ENCODE measurements at places on chromosomes 7 and 10.

GRCh38 chr7:69622960-69623359 lies 24.7 kb downstream of the AUTS2 start:
- no peak for DNase-seq

GRCh38 chr10:43354330-43354635 lies 17.2 kb upstream of the FXYD4 start:
- DNase-seq: no peak

DNA sequence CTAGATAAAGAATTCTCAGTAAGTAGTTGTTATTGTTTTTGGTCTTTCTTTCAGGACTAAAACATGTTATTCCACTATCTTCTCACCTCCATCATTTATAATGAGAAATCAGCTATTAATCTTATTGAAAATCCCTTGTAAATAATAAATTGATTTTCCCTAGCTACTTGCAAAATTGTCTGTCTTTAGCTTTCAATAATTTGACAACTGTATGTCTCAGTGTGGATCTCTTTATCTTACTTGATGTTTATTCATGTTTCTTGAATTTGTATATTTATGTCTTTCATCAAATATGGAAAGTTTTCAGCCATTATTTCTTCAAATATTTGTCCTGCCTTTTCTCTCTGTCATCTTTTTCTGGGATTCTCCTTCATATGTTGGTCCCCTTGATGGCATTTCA lies 117.1 kb upstream of the ANTXRL start:
- no peak for DNase-seq

GRCh38 chr10:122962405-122962804 lies 8.4 kb upstream of the C10orf88 start:
- no peak for DNase-seq

- no peak for DNase-seq
These were observed 23.9 kb downstream of the PYROXD2 start for GRCh38 chr10:98391065-98391464.

- no peak for DNase-seq
These were observed 54.4 kb upstream of the IFRD1 start for GRCh38 chr7:112395893-112396292.

- DNase-seq: peak; percentile 62
These were observed 7.5 kb downstream of the HOXA4 start for GRCh38 chr7:27123007-27123476.

GRCh38 chr7:85010306-85010705 lies 176.6 kb downstream of the SEMA3D start:
- no peak for DNase-seq

- peak; percentile 36 for DNase-seq
These were observed 13.9 kb downstream of the ZNF488 start for GRCh38 chr10:47370015-47370767.

DNA sequence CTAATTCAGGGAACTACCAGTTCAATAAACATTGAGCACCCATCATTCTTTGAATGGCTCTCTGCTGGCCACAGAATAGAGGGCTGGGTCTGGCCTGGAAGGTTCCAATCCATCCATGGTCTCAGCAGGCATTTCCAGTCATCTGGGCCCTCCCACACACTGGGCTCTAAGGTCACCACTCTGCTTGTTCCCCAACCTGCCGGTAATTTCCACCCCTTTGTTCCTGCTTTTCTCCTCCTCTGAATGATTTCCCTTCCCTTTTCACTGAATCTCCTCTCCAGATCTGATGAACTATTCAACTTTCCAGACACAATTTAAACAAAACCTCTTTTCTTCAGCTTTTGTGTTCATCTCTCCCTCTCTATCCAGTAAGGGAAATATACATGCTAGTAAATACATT lies 2.6 kb downstream of the BZW2 start:
- DNase-seq: no peak

- no peak for DNase-seq
These were observed 154.0 kb downstream of the SGMS1 start for GRCh38 chr10:50469778-50470193.

DNA sequence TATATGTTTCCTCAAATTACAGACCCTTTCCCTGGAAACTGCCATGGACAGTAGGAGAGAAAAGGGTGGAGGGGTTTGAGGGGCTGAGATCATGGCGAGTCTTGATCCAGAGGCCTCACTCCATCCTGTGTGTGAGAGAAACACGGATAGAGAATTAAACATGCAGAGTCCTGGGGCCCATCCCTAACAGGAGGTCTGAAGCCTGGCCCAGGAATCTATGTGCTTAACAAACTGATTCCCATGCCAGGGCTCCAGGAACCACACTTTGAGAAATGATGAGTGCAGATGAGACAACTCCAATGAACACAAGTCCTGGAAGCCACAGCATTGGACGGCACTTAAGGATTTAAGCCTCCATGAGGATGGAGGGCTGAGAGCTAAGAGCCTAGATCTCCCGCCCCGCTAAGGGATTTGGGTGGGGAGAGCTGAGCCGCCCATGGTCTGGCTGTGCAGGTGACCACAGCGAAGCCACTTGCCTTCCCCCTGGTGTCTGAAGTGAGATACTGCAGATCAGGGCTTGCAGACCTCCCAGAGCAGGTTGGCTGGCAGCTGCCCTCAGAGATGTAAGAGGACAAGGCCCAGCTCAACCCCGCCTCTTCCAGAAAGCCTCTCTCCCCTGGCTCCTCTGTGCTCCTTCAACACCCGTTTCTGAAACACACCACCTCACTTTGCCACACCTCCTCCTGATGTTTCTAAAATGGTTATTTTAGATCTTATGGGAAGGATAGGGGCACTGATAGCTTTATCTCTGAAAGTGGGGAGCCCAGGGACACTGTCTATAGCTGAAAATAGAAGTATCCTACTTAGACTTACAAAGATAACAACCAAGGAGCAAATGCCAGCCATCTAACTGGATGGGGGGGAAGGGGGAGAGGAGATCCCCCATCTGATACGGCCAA lies 24.8 kb upstream of the EIF5AL1 start:
- no peak for DNase-seq

DNA sequence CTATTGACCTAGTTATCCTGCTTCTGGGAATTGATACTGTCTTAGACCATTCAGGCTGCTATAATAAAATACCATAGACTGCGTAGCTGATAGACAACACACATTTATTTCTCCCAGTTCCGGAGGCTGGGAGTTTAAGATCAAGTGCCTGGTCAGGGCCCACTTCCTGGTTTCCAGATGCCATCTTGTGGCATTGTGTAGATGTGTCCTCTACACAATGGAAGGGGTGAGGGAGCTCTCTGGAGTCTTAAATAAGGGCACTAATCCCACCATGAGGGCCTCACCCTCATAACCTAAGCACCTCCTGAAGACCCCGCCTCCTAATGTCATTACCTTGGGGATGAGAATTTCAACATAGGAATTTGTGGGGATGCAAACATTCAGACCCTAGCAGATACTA lies 62.4 kb downstream of the SLC35B4 start:
- DNase-seq: no peak

GRCh38 chr7:130838738-130839137 lies 104.7 kb upstream of the KLF14 start:
- no peak for DNase-seq

DNA sequence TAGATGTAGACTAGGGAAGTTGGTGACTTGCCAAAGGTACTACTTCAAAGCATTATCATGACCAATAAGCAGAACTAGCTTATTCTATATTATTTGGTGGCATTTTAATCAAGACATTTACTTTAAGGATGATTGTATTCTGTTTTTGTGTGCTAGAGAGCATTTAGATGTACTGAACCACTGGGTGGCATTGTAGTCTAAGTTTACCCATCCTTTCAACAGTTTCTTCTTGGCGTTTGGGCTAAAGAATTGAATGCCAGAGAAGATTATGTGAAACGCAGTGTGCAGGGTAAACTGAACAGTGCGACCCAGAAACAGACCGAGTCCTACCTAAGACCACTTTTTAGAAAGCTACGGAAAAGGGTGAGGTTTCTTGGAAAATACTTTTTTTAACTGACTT lies 26.8 kb downstream of the PRPF18 start:
- no peak for DNase-seq

GRCh38 chr10:98646998-98647917 lies 200.5 kb upstream of the HPS1 start:
- no peak for DNase-seq

DNA sequence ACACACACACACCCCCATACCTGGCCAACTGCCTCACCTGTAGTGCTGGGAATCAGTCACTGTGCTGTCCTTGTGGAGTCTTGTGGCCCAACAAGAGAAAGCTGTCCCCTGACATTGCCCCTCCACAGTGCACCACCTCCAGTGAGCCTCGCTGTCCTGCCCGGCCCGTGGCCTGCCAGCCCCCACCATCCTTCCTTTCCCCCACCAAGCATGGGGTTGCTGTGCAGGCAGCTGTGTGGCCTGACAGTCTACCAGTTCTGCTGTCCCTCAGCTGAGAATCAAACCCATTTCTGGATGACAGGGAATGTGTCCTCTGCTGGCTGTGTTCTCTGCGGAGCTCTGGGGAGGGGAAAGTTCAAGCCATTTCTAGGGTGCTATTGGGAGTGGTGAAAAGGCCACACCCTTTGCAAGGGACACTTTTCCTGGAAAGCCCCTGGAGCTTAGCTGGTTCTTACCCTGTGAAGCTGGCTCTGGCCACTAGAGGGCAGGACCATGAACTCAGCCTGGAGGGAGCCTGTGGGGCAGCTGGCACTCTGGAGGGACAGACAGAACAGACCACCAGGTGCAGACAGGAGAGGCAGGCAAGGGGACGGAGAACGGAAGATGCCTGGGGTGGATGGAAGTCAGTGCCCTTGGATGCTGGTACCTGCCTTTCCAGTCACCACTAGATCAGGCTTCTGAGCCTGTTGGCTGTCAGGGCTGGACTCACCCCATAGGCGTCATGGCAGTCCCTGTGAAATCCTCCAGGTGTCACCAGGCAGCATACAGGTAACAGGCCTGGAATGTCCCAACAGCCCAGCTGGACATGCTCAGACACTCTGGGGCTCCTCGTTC lies 10.5 kb upstream of the MTPAP start:
- no peak for DNase-seq

GRCh38 chr10:71964098-71964742 lies at the start of gene CHST3:
TSS of gene CHST3 (plus strand) at chr10:71964395. CDS start at chr10:72005843, 41,448 bp downstream.
- peak; percentile 85 for DNase-seq

DNA sequence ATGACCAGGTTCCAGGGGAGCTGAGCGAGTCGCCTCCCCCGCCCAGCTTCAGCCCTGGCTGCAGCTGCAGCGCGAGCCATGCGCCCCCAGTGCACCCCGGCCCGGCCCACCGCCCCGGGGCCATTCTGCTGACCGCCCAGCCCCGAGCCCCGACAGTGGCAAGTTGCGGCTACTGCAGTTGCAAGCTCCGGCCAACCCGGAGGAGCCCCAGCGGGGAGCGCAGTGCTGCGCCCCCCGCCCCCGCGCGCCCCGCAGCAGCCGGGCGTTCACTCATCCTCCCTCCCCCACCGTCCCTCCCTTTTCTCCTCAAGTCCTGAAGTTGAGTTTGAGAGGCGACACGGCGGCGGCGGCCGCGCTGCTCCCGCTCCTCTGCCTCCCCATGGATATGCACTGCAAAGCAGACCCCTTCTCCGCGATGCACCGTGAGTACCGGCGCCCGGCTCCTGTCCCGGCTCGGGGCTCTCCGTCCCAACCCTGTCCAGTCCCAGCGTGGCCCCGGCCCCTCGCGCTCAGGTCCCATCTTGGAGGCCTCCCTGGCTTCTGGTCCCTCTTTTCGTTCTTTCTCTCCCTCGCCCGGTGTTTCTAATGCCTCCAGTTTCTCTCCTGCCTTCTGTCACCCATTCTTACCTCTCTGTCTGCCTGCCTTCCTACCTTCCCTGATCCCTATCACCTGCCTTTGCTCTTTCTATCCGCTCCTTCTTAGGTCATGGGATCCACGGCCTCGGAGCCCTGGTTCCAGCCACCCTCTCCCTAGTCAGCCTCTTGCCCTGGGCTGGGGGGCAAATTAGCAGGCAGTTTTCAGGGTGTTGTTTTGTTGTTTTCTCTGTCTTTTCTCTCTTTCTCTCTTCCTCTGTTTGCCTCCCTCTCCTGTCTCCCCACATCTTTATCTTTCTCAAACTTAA lies 751 bp downstream of the PAX2 start:
- DNase-seq: no peak

- DNase-seq: no peak
These were observed 68.4 kb downstream of the SLIT1 start for GRCh38 chr10:97117372-97117771.

DNA sequence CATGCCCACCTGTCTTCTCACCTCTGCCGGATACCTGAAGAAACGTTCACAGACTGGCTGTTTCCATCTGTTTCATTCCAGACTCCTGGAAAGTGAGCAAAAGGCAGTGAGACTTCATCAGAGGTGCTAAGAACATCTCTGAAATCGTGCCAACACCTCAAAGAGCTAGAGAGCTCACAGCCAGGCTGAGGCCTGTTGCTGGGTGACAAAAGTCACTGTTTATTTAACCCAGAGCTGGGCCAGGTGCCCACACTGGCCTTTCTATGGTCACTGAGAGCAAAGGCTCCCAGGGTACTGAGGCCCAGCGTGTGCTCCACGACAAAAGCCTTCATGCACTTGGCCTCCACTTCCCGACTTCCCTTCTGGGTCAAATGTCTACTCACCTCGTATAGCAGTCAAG lies 3.7 kb upstream of the NANOS1 start:
- no peak for DNase-seq

- no peak for DNase-seq
These were observed 107.3 kb upstream of the EFCAB10 start for GRCh38 chr7:105688617-105689016.

- no peak for DNase-seq
These were observed 175.6 kb downstream of the SKIDA1 start for GRCh38 chr10:21349912-21350286.

DNA sequence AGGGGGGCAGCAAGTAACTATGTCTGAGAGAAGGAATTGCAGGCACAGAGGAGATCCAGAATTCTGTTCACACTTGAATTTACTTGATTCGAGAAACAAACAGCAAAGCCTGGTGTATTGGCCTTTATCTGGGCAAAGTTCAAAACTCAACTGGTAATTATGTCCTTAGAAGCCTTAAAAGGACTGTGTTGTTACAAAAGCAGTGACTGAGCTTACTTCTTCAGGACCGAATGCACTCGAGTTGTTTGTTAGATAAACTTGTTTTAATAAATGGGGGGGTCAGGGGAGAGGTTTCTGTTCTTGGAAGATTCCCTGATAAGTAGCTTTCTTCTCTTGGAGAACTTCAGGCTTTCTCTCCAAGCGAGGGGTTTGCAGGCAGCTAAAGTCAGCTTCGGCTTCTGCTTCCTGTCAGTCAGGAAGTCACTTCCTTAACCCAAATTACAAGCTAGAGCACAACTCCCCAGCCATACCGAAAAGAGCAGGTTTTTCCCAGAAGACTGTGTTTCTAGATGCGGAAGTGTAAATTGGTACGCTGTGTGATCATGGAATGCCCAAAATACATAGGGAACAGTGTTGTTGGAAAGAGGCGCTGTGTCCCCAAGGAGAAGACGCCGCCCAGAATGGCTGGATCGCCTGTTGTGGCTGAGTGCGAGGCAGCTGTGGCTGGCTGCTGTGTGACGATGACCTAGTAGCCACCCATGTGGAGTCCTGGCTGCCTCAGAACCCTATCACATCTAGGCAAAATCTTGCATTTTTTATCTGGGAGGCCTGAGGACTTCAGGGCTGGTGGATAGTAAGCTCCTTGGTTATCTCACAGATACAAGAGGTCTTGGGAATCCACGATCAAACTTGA lies 110.4 kb downstream of the TCF7L2 start:
- DNase-seq: no peak

DNA sequence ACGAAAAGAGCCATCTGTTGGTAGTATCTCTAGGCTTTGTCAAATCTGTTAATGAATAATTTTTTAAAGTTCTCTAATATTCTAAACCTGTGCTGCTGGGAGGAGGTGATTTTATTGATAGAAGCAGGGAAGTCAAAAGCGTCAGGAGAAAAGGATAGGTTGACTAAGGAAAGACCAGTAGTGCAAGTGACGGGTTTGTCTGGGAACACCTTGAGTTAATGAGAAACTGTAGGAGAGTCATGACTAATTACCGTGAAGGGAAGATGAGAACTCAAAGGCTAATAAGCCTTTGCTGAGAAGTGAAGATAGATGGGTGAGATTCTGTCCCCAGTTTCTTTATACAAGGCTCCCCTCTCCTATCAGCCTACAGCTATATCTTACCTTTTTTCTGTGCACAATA lies 5.0 kb upstream of the PDK4 start:
- no peak for DNase-seq
